Activated T-cell treated with anti-CD3 and anti-CD28 coated beads, Interleukin-2, amount 50 U/mL, for 1 hour (primary cell): ENCODE measurements at places on chromosomes 3 and 15.

DNA sequence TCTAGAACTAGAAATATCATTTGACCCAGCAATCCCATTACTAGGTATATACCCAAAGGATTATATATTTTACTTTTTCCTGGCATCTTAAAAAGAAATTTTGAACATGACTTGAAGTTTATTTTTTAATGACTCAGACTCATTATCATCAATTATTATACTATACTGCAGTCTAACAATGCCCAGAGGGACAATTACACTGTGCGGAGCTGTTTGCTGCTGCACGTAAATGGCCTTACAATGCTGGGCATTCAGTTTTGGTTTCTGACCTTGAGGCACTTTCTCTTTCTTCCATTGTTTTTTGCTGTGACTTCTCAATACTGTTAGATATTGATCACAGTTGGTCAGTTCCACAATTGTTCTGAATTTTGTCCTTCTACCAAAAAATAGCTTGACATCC is 128.8 kb downstream of the GBE1 start:
- DNase-seq = no peak

- DNase-seq = no peak
Measured at GRCh38 chr15:48001393-48002039, 119.3 kb upstream of the SLC24A5 start.

DNA sequence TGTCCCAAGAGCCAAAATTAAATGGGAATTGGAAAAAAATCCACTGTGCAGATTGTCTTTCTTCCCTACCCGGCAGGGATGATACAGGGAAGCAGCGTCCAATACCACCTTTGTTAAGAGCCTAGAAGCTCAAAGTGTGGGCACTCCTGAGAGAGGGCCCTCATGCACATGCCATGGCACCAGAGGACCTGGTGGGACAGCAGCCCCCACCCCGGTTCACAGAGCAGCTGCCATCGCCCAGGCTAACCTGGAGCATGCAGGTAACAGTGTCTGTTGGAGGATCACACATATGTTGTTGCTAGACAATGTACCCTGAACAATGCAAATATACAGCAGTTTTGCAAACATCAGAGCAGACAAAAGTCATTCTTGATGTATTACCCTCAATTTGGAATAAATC is 206.5 kb downstream of the TJP1 start:
- no peak for DNase-seq

GRCh38 chr15:70426096-70426821 is 328.5 kb upstream of the TLE3 start:
- no peak for DNase-seq
